ENCODE measurements at places on chromosomes 11 and 22. TPM values are rescaled to one million over a fixed set of nuclear protein-coding genes. Genes with fewer than 3 reads are reported as not detected.

Gene AIFM3
- total RNA-seq = not detected

Gene GALNT18
- 6.9 TPM for total RNA-seq

- H3K4me3 ChIP-seq = no peak overlapping the region
- no peak overlapping the region for H3K27ac ChIP-seq
- DNase-seq = peak; percentile 89
- peaks cover 4% of the 10 kb centered on the region for H3K36me3 ChIP-seq
- H3K4me1 ChIP-seq = no peaks in the 10 kb centered on the region
These were observed 4.3 kb upstream of the BAIAP2L2 start for GRCh38 chr22:38114484-38115398.

GRCh38 chr11:10990160-10990559 is 132.3 kb upstream of the ZBED5 start:
- H3K4me3 ChIP-seq = no peak overlapping the region
- no peaks in the 10 kb centered on the region for H3K4me1 ChIP-seq
- H3K27ac ChIP-seq = no peak overlapping the region
- DNase-seq = no peak

DNA sequence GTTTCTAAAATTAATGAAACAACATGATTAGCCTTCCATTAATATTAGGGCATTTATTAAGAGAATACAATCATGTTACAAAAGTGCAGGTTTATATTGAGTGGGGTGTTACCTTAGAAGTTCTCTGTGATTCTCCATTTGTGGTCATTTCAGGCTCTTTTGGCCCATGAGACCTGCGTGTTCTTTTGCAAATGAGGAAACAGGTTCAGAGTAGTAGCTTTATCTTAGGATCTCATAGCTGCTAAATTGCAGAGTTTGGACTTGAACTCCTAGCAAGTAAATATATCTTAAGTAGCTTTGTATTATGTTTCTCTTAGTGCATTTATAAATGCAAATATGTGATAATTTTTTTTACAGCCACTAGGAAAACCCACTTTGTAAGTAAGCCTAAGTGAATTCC is 18.3 kb downstream of the FAR1 start:
- no peak overlapping the region for H3K4me3 ChIP-seq
- no peak overlapping the region for H3K27ac ChIP-seq
- no peaks in the 10 kb centered on the region for H3K27me3 ChIP-seq
- H3K36me3 ChIP-seq = peaks cover 38% of the 10 kb centered on the region
- peaks cover 25% of the 10 kb centered on the region for H3K4me1 ChIP-seq

GRCh38 chr11:87298155-87298554 is 260.4 kb downstream of the TMEM135 start:
- peaks cover 2% of the 10 kb centered on the region for H3K4me1 ChIP-seq
- H3K36me3 ChIP-seq = peaks cover 6% of the 10 kb centered on the region
- no peak overlapping the region for H3K27ac ChIP-seq
- no peak for DNase-seq

DNA sequence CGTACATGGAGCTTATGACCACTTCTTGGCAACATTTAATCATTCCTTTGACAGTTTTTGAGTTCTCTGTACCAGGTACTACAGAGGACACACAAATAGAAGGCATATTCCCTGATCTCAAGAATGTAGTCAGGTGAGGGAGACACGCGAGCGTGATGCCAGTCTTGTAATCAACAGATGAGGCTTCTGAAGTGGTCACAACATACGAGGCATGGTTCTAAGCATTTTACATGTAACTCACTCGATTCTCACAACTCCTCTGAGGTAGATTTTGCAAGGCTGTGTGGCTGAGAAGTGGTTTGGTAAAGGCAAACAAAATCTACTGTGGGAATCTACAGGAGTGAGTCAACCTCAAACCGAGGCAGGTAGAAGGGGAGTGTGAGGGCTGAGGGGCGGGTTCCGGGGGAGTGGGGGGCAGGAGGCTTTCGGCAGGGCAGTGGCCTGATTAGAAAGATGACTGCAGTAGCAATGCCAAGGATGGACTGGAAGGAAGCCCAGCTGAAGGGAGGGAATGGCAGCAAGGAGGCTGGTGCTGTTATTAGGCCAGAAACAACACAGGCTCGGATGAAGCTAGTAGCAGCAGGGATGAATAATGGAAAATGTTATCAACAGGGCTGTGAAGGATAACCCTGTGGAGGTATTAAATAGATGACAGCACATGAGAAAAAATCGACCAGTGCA is 63.8 kb downstream of the ST14 start:
- H3K36me3 ChIP-seq = peaks cover 2% of the 10 kb centered on the region
- peaks cover 4% of the 10 kb centered on the region for H3K4me1 ChIP-seq
- no peak overlapping the region for H3K27ac ChIP-seq
- no peak for DNase-seq

DNA sequence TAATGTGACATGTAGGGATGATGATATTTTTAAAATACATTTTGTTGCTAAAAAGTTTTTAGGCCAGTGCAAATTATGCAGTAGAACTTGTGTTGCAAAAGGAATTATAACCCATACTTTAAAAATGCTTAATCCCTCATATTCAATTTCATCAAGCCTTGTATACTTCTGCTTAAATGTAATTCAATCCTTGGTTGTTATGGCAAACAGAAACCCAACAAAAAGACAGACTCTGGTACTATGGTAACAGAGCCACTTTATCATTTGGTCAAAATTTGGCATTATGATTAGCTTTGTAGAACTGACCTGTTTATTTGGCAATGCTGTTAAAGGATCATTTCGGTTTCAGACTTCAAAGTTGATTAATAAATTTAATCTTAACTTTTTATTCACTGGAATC is 284.8 kb downstream of the TMEM135 start:
- no peak for DNase-seq
- no peak overlapping the region for H3K27ac ChIP-seq
- H3K27me3 ChIP-seq = no peaks in the 10 kb centered on the region
- H3K4me3 ChIP-seq = no peak overlapping the region

DNA sequence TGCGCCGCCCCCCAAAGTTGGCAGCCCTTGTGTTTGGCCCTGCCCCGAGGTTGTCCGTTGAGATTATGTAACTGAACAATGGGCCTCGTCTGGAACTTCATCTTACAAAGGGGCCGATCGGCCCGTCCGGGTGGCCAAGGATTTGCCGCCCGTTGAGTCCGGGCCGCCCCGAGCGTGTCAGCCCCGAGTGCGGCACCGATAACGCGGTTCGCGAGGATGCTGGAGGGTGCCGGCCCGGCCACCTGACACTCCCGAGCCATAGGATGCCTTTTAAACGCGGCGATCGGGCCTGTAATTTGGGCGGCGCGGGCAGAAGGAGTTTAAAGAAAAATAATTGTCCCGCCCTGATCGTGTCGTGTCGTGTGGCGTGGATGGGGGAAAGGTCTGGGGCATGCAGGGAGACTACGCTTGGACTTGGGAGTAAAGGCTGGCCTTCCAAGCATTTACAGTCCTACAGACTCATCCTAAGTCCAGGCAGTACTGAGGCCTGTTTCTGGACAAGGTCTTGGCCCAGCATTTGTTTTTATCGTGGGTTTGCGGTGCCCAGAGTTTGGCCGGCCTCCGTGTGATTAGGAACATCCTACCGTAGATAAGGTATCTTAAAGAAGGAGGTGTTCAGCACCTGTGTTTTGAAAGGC is 1.3 kb downstream of the WEE1 start:
- H3K4me3 ChIP-seq = peak overlapping the region; percentile 94
- peaks cover 3% of the 10 kb centered on the region for H3K27me3 ChIP-seq
- peak overlapping the region; percentile 82 for H3K27ac ChIP-seq
- peak; percentile 50 for DNase-seq
- peaks cover 31% of the 10 kb centered on the region for H3K4me1 ChIP-seq
- peaks cover 49% of the 10 kb centered on the region for H3K36me3 ChIP-seq

All from activated CD4-positive, alpha-beta T cell treated with anti-CD3 and anti-CD28 coated beads for 36 hours (primary cell).